ENCODE measurements at places on chromosomes 2 and 18.

GRCh38 chr2:71605781-71606241 lies 152.4 kb downstream of the DYSF start:
- DNase-seq = no peak

DNA sequence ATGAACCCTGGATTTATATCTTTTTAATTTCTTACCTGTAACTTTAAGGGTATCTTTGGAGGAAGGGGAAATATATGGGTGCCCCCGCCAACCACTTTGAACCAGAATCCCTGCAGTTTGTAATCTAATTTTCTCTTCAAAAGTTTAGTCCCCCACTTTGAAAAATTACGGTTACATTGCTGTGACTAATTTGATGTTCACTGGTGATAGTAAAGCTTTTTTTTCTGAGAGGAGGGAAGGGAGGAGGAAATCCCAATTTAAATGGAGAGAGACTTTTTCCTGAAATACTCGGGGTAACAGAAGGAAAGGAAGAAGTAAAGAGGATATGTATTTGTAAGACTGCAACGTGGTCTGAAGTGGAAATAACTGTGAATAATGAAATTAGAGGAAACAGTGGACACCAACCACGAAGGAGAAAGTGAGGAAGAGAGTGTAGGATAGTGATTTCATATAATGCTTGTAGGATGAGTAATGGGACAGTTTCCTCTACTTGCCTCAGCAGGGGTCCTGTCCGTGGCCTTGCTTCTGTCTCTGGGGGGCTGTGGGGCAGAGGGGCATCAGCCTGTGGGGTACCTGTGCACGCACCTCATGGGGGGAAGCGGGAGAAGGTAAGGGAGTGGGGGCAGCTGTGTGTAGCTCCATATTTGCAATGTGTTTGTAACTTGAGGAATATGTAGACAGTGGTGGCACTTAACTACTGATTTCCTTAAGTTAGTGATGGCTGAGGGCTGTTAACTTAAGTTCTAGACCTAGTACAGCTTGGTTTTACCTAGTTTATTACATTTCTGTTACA lies 161.1 kb downstream of the LTBP1 start:
- DNase-seq = no peak

GRCh38 chr2:100130595-100131391 lies 11.6 kb downstream of the AFF3 start:
- no peak for DNase-seq

DNA sequence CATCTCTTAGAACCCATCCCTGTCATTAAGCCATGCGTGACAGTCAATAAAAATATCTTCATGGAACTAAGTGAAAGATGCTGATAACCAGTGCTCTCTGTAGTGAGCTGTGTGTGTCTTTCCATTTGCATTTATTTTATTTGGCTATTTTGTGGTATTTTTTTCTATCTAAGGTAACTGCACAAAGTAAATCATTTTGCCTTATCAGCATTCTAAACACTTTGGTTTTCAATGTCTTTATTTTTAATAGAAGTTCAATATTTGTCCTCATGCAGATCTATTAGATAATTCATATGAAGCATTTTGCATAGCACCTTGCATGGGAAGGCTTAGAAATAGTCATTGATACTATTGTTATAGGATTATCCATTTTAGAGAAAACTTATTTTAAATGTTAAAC lies 163.6 kb upstream of the TANK start:
- DNase-seq = no peak

- DNase-seq = no peak
Measured at GRCh38 chr18:32301361-32301760, 111.5 kb downstream of the MEP1B start.

DNA sequence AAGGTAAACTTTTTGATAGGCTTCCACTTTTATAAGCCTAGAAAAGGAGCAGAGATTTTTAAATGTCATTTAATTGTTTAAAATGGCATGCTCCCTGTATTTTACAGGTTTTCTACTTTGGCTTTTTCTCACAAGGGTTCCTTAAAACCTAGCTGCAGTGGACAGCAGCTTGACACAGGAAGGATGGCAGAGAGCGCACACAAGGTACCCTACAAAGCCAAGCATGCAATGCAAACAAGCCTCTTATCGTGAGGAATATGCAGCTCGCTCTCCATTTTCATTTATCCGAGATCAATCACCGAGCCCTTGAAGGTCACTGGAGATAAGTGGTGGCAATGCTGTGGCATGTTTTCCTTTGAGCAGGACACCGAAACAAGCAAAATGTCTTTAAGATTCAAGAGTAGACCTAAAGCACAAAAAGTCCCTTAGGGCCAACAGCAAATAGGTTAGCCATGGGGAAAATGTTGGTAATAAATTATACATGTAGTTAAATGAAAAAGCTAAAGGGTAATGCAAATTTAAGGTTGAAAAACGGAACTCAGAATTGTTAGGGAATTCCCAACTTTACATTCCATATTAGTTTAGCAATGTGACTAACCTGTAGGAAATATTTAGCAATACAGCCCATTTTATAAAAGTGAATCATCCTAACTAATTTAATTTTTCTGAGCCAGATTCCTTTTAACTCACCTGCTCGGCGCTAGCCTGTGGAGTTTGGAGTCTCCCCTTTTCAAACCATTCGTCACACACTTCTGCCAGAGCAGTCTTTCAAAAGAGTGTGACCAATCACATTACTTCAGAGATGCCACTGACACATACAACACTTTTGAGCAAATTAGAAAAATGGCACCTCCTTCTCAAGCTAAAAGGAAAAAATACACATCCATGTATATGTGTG lies 337.9 kb upstream of the PKDCC start:
- no peak for DNase-seq

GRCh38 chr2:237603718-237604362 lies 13.3 kb upstream of the RAB17 start:
- peak; percentile 49 for DNase-seq

DNA sequence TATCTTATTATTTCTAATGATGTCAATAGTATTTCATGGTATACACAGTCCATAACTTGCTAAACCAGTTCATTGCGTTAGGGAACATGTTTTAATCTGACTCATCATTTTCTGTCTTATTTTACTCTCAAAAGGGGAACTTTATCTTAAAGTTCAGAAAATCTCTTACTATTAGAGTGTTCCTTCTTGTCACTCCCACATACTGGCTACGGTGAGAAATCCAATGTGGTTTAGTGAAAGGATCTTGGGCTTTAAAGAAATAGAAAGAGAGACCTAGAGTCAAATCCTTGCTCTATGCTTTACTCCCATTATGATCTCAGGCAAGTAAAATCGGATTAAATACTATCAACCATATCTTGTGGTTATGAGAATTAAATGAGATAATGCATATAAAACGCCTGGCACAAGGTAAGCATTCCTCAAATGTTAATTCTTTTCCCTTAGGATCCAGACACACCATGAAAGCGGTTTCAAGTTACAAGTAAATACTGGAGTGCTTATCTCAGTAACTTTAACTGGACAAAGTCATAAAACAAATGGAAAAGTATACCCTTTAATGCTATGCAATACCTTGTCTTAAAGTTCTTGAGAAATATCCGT lies 576.0 kb downstream of the ARHGAP15 start:
- DNase-seq = peak; percentile 85

DNA sequence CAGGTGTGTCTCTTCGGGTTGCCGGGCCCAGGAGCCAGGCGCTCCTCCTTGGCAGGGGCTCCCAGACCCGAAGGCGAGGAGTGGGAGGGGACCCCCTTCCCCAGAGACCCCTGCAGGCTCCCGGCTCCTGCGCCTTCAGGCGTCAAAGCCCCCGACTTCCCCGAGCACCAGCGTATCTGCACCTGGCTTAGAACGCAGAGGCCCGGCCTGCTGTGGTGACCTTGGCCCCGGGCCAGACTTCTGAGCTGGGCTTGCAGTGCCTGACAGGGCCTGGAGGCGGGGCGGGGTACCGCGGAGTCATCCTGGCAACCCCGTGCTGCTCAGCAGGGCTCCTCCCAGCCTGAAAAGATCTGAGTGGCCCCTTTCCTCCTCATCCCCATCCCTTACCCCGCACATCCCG lies 27.0 kb downstream of the SKA1 start:
- DNase-seq = no peak

GRCh38 chr2:211455216-211455841 lies 898.9 kb downstream of the CPS1 start:
- peak; percentile 1 for DNase-seq

- no peak for DNase-seq
Measured at GRCh38 chr2:208311321-208311720, 45.3 kb downstream of the PIKFYVE start.

DNA sequence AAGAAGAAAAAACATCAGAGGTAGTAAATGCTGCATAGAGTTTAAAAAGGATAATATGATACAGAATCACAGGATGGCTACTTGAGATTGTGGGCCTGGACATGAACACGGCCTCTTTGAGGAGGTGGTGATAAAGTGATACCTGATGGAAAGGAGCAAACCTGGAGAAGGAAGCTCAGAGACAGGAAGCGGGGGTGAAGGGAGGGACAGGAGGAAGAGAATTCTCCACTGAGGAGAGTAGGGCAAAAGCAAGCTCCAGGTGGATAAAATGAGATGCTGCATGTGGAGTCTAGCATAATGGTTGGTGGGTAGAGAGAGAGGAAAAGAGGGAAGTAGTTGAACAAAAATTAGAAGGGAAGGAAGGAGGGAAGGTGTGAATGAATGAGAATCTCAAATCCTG lies 77.0 kb upstream of the GALNT3 start:
- DNase-seq = no peak

DNA sequence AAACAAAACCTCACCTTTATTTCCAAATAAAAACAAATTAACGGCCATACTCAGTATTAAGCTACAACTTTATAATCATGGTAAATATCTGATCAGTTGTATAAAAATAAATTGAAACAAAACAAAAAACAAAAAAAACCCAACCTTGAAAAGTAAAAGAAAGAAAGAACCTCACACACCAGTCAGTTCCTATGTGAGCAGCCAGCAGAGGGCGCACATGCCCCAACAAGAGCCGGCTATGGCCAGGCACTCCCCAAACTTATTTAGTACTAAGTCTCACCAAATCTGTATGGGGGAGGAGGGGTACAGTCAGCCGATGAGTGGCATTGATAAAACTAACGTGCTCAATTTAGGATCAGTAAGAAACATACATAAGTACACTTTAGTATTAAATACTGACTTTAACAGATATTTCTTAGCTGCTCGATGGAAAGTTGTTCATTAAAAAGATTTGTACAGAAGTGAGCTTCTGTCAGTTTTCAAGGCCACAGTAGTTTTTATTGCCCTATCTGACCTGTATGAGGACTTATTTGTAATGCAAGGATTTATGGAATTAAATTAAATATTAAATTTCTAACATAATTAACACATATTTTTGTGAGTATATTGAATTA lies 172.6 kb downstream of the TCF4 start:
- DNase-seq = peak; percentile 57

- DNase-seq = no peak
Measured at GRCh38 chr2:179336782-179337534, 72.3 kb upstream of the SESTD1 start.

DNA sequence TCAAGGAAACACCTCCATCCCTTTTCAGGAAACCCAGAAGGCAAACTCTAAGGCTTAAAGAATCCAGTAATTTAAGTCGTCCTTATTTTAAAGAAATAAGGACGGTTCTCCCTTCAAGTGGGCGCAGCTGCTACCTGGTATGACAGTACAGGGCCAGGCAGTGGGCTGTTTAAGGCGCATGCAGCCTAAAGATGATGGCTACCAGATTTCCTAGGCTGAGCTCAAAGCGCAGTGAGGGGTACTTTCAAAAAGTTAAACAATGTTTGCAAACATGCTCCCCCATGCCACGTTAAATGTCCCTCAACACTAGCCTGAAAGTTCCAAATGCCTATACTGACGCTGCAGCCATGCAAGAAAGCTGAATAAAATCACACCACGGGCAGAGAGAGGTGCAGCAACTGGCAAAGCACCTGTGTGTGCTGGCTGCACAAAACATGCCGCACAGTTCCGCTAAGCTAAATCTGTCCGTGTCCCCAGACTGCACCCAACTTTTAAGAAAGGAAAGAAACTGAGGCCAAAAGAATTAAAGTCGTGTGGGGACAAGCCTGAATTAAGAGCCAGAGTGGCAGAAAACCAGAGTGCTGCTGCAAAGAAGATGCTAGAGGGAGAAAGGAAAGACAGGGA lies 583 bp downstream of the HIBCH start:
- DNase-seq = peak; percentile 67

DNA sequence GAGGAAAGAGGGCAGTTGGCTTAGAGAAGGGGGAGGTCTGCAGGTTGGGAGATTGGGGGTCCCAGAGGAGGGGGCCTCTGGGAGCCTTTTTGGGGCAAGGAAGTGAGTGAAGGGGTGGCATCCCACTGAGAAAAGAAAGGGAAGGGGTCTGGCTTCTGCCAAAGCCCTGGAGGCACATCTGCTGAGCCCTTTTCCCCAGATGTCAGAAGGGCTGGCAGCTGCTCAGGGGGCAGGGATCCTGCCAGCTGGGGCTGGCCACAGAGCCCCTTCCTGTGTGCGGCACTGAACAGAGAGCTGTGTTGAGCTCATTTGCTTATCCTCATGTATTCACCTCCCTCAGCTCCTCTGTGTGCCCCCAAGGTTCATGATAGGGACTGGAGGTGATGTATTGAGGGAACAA lies 54.5 kb downstream of the APOB start:
- DNase-seq = no peak

- no peak for DNase-seq
Measured at GRCh38 chr2:128536925-128537620, 218.4 kb upstream of the HS6ST1 start.

- DNase-seq = no peak
Measured at GRCh38 chr2:188042412-188042811, 249.3 kb upstream of the GULP1 start.

GRCh38 chr2:216478151-216478550 lies 20.5 kb upstream of the RPL37A start:
- DNase-seq = peak; percentile 15

GRCh38 chr2:212536817-212537725 lies 1.5 kb downstream of the ERBB4 start:
- DNase-seq = no peak

- DNase-seq = peak; percentile 80
Measured at GRCh38 chr2:166417669-166418068, 41.9 kb upstream of the SCN9A start.

DNA sequence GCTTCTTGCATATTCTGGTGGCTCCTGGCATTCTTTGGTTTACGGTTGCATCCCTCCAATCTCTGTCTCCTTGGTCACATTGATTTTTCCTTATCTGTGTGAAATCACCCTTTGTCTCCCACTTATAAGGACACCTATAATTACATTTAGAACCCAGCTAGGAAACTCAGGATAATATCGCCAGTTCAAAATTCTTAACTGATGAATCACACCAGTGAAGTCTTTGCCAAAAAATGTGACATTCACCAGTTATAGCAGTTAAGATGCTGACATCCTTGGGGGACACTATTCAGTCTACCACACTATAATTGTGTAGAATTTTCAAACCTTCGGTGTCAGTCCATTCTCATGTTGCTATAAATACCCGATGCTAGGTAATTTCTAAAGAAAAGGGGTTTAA lies 320.2 kb downstream of the TMX3 start:
- DNase-seq = no peak
